ENCODE measurements at places on chromosomes 12 and 14.

DNA sequence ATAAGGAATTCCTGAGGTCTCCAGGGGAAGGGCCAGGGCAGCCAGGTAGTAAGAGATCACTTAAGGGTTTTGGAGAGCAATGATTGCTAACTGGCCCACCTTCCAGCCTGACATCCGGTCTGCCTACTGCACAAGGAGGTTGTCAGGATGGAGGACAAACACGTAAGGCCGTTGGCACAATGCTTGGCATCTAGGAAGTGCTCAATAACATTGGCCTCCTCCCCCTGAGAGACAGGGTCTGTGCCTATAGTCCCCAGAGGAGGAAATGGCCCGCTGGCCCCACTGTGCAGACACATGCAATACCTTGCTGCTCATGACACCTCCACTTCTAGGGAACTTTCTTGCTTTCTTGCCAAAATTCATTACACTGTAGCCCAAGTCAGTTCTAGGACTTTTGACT, 73.2 kb downstream of the NTF3 start:
- no peak for DNase-seq

DNA sequence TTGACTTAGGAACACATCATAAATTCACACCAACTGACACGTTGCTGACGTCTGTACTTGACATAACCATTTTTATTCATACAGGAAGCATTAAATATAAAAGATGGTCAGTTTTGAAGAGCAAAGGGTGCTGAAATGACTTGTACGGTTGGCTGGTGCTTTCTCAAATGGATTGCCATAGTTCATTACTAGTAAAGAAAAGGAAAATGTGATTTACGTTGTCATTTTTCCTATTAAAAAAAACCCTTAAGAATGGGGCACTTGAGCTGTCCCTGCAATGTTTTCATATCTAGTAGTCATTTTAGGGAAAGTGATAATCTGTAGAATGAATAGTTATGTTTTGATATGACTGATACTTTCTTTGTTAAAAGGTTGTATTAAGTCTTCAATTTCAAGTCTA, 22.5 kb upstream of the MANSC4 start:
- DNase-seq, result no peak

DNA sequence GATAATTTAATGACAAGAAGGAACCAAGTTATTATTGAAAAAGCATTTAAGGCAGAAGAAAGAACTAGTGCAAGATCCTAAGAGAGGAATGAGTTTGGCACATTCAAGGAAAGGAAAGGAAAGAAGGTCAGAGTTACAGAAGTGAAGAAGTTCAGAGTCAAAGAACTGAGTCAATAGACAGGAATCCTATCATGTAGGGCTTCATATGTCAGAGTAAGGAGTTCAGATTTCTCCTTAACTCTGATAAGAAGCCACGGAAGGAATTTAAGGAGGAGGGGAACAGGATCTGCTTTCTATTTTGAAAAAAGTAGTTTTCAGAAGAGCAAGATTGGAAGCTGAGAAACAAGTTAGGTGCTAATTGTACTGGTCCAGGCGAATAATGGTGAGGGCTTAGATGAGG, 223.1 kb upstream of the FOXN3 start:
- DNase-seq, result no peak

- DNase-seq, result no peak
Measured at GRCh38 chr14:54603362-54603761, 36.4 kb downstream of the SAMD4A start.

- DNase-seq, result no peak
Measured at GRCh38 chr12:115341442-115341841, 657.5 kb upstream of the TBX3 start.

DNA sequence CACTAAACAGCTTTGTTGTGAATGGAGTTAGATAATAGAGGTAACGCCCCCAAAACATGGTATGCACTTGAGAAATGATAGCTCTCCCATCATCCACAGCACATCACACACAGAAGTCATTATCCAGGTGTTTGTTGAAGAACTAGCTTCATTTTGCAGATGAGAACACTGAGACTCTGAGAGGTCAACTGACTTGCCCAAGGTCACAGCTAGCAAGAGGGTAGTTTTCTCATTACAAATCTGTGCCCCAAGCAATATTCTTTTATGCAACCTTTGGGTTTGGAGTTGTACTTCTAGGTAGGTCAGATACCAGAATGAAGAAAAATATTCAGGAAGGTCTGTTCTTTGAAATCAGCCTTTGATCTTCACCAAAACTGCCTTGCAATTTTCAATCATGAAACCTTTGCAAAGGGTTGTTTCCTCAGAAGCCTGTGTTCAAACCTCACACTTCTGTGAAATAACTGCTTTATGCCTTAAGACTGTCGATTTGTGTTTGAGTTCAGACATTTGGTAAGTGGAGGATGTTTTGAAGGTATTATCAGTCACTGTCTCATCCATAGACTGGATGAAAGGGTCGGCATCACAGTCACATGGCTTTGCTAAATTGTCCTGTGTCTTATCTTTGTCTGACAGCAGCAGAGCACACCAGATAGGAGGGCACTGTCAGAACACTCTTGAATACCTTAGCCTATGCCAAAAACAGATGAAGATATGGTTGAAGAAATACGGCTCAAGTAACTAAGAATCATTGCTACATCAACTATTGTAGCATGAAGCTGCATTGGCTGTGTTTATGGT, 233.2 kb upstream of the BTG1 start:
- no peak for DNase-seq

Data from HepG2 (cell line).